ENCODE measurements at places on chromosomes 5 and 9.

DNA sequence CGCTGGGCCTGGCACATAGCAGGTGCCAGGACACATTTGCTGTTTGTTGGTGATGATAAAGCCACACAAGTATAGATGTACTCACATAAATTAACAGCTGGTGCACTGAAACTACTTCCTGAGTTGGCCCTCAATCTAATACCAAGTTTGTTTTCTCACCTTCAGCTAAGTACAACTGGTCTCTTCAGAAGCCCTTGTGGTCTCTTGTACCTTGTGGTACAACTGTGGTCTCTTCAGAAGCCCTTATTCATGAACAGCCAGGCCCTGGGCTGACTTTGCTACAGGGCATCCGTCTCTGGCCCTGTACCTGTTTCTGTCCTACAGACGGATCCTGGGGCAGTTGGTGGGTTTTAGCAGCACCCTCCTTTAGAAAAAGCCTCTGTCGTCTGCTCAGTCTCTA, 81.5 kb downstream of the DAB2IP start:
- no peak for DNase-seq

GRCh38 chr9:132690696-132691095, 20.4 kb downstream of the GTF3C4 start:
- DNase-seq = no peak

DNA sequence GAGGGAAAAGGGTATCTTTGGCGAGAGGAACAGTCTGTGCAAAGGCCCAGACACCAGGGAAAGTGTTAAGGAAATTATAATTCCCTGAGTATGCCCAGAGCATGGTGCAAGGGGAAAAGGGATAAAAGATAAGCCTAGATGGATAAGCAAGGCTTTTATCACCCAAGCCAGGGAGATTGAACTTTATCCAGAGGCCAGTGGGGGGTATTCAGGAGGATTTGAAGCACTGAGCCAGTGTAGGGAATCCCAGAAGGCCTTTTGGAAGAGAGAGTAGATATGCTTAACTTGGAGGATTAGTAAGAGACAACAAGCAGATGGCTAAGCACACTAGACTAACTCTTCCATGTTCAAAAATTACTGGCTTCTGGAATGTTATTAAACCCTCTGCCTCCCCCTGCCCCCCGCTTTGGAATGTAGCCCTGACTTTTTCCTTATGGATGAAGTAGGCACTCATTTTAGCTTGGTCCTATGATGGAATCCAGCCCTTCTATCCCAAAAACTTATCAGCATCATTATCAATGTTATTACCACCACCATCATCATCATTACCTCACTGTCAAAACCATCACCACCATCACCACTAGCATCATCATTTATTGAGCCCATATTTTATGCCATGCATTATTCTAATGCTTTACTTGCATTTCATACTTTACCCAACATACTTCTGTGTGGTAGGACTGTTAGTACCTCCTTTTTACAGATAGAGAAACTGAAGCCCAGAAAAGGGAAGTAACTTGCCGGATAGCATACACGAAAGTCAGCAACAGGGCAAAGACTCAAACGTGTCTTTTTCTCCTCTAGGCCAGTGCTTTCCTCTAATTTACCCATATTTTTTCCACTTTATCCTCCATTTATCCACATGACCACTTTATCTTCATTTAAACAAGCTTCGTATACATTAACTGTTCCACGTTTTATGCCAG, 237.0 kb downstream of the PAPPA start:
- DNase-seq = no peak

- DNase-seq = no peak
These were observed 1061.0 kb downstream of the NR2F1-AS1 start for GRCh38 chr5:92519811-92520632.

DNA sequence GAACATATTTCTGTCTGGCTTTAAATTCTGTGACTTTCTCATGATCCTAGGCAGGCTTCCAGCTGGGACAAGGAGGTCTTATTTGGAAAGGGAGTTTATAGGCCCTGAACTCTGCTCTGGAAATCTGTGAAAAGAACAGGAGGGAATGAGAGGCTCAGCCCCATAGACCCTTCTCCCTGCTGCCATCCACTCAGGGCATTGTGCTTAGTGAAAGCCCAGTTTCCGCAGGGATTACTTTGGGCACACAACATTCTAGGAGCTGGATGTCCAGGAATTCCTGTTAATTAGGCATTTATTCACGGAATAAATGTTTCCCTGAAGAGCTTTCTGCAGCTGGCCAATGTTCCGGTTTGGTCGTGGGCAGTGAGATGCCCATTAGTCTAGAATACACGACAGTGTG, 32.7 kb upstream of the COL15A1 start:
- no peak for DNase-seq

DNA sequence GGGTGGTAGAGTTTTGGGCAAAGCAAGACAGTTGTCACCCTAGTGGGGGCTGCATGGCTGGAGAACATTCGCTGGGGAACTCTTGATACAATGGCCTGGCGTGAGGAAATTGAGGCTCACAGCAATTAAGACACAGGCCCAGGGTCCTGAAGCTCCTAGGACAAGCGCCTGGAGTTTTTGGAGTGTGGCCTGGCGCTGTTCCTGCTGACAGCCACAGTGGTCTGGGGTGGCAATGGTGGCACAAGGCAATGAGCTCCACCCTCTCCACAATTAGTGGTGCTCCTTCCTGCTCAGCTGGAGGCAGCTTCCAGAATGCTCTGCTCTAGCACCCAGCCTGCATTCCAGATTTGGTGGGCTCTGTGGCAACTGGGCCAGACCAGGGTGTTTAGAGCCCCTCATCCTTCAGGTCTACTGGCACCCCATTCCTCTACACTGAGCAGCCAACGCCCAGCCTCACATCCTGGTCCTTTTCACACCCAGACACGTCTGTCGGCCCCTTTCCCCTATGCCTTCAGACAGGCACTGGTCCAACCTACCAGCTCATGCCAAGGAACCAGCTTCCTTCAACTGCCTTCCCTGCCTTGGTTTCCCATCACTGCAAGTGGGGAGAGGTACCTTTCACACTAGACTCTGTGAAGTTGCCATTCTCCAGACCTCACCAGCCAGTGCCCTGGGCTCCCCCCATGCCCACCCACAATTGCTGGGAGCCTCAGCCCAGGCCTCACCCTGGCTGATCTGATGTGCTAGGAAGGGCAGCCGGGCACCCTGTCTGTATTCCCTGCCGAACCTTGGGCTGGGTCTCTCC, 138.1 kb upstream of the COL5A1 start:
- DNase-seq = no peak

DNA sequence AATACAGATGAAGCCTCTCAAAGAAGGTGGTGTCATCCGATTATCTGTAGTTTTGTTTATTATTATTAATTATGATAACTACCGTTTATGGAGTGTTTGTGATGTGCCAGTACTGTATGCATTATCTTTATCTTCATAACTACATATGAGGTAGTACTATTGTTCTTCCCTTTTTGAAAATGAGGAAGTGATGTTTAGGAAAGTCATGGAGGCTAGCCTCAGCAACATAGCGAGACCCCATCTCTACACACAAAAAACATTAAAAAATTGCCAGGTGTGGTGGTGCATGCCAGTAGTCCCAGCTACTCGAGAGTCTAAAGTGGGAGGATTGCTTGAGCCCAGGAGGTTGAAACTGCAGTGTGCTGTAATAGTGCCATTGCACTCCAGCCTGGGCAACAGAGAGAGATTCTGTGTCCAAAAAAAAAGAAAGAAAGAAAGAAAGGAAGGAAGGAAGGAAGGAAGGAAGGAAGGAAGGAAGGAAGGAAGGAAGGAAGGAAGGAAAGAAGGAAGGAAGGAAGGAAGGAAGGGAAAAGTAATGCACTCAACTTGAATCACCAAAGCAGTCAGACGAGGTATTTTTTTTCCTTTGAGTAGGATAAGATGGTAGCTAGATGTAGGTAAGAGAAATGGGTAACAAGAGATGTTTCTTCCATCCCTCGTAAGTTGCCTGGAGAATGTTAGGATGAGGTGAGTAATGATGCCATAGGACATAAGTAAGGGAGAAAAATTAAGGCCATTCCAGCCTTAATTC, 47.8 kb downstream of the PAM start:
- DNase-seq = no peak

DNA sequence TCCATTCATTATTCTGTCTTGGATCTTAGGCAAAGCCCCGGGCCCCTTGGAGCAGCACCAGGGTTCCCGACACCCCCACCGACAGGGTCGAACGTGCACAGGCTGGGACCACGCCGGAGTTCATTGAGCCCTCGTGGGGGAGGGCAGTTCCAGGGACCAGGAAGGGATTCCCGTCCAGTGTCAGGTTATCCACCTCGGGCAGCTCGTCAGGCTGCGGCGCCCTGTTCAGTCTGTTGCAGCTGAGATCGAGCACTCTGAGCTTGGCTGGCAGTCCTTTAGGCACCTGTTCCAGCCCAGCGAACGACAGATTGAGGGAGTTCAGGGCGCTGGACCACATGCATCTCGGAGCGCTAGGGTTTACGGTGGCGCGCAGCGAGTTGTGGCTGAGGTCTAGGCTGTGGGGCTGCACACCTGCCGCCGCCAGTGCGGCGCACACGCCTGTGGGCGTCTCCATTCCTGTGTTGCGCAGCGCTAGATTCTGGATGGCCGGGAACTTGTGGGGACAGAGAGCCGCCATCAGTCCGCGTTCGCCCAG, 1.1 kb downstream of the CD14 start:
- DNase-seq = no peak

DNA sequence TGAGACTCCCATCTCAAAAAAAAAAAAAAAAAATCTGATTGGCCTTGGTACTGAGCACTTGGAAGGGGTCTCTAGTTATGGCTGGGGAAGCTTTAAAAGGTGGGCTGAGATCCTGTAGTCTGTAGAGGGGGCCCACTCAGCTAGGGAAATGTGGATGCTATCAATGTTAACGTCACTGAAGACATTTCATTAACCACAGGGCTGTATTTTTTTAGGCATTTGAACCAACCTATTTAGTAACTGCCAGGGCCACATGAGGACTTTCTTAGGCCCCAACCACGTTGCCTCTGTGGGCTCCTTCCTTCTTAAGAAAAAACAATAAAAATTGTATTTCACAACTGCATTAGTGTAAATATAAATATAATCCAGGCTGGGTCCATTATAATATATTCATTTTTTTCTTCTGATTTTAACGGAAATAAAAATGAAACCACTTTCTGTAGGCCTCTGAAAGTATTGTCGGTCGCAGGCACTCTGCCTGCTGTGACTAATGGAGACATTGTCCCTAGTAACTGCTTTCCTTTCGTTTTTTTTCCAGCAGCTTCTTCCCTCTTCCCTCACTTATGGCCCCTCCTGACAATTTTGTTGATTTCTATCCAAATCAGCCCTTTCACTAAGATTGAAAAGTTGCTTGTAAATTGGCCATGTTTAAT, 71.6 kb downstream of the GCNT1 start:
- DNase-seq = no peak

DNA sequence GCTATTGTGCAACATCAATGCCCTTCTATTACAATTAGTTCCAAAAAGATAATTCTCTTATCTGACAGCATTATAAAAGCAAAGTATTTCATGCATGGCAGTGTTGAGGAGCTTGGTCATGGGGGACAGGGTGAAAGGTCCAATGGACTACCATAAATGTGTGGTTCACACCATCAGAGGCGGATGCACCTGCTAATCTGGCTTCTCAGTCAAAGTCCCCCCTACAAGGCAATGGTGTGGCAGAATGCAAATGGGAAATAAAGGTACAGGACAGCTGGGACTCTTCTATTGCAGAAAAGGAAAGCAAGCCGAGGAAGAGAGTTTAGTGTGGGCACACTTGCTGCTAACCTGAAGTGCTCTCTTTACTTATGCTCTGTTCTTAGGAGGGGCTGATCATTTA, 369.1 kb downstream of the NDUFS4 start:
- no peak for DNase-seq

DNA sequence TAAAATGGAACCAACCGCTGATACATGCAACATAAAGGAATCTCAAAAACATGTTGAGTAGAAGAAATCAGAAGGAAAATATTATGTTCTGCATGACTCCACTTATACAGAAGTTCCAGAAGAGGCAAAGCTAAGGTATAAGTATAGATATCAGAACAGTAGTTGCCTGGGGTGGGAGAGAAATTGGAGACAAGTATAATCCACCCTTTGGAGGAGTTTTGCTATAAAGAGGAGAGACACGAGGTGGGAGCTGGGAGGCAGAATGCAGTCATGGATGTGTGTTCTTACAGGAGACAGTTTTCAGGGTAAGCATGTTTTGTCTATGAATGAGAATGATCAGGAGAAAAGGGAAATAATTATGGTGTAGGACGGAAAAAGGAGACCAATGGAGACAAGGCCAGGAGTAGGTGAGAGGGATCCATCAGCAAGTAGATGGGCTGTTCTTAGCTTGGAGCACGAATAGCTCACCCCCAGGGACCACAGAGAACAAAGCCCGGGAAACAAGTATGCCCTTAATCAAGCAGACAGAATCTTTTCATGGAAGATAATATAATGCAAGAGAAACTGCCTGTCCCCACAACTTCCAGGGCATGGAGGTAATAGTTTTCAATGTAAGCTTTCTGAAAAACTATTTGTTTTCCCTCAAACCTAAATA, 72.2 kb downstream of the MED27 start:
- DNase-seq = no peak

DNA sequence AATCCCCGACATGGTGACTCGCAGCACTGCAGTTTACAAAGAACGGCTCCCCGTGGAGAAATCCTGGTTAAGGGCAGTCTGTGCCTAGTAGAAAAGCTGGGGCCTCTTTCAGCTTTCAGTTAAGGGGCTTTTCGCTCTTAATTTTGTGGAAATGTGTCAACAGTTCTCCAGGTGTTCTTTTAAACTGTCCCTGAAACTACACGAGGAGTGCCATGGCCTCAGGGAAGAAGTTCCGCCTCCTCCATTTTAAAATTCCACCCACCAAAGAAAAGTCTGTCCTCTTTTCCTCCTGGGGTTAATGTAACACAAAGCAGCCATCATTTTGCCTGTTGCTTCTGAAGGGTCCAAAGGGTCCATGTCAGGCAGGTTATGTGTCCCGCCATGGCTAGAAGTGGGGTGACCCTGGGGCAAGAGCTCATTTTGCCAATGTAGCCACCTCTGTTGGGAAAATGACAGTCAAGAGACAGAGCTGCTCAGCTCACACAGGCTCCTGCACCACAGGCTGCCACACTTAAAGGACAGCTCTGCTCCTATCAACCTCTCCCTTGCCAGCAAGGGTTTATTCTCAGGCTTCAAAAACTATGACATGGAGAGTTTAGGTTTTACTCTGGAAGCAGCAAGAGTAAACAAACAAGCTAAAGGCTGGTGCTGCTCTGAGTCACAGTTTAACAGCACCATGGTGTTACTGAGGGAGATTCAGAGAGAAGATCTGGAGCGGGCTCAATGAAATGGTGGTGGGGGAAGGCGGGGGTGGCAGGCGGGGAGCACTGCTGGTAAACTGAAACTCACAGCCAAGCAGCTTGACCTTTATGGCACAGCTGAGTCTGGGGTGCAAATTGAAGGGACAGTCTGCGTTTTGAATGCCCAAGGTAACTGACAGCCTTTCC, 3.2 kb downstream of the WHRN start:
- no peak for DNase-seq

All from activated CD8-positive, alpha-beta memory T cell treated with anti-CD3 and anti-CD28 coated beads for 1 hour (primary cell).